ENCODE measurements at places on chromosomes 2 and 18.

- DNase-seq: no peak
These were observed 415.0 kb downstream of the TMX3 start for GRCh38 chr18:68299906-68300305.

GRCh38 chr18:9469685-9470084, 5.6 kb upstream of the RALBP1 start:
- DNase-seq: no peak

DNA sequence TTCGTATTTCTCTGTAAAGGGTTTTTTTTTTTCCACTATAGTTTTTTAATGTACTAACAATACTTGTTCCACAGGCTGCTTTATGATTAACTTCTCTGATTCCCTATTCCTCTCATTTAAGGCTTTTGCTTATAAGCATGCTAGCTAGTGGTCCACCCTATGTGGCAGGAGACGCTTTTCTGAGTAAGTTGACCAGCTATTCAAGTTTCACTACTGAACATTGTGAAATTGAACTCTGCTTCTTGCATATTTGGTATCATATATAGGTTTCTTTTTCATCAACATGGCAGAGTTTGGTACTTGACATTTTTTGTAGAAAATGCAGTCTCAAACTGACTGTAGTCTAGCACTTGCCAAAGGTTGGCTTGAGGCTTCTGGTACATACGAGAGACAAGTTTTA, 74.2 kb downstream of the OTX1 start:
- DNase-seq: no peak

GRCh38 chr18:78822171-78822948, 157.3 kb upstream of the SALL3 start:
- DNase-seq: no peak

GRCh38 chr18:73707035-73707434, 440.6 kb downstream of the FBXO15 start:
- DNase-seq: no peak

DNA sequence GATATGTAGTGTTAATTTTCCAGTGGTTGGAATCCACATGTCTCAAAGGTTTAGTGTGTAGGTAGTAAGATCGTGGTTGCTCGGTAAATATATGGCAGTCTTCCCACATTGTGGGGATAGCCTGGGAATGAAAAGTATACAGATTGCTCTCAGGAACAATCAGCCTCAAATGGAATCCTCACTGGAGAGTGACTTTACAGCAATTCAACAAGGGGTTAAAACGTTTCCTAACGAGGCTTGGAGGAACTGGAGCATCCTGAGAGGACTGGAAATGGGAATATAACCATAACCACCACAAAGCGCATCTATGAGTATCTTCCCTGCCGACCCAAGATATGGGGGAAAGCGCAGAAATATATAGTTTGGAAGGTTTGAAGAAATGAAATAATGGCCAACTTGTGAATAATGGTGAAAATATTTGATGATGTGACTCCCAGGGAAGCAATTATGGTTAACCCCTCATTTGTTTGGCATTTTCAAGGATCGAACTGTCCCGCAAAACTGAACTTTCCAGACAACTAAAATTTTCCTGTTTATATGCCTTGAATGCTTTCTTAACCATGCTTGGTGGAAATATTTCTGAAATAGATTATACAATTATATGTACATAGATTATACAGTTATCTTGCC, 100.7 kb upstream of the FOSL2 start:
- DNase-seq: no peak

DNA sequence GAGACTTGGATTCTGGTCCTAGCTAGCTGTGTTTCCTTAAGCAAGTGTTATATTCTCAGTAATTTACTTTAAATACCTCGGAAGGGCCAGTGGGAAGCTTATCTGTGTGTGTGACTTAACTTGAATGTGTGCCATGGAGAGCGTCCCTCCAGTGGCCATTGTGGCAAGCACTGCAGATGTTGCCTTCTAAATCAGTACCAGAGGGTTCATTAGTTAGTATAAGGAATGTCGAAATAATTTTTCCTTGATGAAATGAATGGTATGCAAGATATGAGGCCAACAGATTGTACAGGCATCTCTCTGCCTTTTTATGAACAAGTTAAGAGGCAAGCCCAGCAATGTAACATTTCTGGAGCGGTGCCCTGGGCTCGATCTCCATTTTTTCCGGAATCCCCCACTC, 52.0 kb downstream of the FBXO36 start:
- no peak for DNase-seq

- no peak for DNase-seq
These were observed 19.4 kb downstream of the SFTPB start for GRCh38 chr2:85648619-85649018.

DNA sequence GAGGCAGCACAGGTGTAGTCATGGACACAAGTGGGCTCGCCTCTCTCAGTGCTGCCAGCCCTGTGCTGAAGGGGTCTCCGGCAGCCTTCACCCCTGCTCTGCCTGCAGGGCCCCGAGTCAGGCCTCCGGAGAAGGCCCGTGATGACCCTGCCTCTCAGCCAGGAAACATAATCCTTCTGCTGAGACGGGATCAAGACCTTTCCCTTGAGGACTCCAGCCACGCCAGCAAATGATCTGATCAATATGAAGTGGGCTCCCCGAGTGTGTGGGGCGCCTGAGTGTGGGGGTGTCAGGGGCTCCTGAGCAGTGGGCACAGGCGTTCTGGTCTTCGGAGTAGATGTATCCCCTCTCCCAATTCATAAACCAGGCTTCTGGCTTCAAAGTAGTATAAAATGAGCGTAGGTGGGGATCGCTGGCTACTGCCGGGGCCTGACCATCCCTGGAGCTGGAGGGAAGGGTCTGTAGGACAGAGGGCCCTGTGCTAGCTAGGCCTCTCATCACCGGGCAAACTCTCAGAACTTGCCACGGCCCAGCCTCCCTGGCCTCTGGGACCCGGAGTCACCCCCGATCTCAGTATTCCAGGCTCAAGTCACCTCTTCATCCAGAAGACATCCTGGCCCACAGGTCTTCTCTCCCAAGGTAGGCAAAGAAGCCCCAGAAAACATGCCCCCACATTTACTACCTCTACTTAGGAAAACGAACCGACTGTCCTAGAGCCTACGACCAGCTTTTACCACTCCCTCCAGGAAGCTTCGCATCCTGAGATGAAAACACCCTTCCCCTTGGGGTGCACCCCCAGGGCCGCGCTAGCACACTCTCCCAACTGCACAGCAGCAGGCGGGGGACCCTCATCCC, 33.6 kb downstream of the CRACDL start:
- DNase-seq: no peak

DNA sequence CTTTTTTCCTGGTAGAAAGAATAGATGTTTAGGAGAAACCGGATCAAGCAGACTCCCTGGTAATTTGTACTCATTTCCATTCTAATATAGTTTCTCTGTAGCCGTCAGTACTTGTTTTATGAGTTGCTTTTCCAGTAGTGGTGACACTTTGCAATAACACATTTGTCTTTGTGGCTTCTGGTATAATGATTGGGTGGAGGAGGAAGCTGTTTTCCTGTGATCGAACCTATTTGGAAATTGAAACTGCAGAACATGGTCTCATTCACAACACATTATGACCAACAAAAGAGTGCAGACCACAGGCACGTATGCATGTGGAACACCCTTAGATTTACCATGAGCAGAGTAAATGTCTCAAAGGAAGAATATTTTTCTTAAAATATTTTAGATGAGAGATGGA, 7.6 kb upstream of the SERPINB12 start:
- no peak for DNase-seq

GRCh38 chr18:22557168-22557941, 139.6 kb upstream of the CTAGE1 start:
- no peak for DNase-seq

DNA sequence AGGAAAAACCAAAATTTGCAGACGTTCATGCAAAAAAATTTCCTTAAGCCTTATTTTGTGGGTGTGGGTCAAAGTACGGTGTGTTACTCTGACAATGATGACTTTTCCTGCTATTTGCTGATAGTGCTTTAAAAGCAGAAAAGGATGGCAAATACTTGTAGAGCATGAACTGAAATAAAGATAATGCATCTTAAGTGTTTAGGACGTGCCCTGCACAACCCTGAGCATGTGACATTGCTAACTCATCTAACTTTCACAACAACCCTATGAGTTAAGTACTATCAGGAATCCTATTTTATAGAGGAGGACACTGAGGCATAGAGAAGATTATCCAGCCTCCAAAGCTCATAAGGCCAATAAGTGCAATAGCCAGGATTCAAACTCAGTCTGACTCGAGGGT, 143.3 kb downstream of the RNF152 start:
- DNase-seq: no peak

DNA sequence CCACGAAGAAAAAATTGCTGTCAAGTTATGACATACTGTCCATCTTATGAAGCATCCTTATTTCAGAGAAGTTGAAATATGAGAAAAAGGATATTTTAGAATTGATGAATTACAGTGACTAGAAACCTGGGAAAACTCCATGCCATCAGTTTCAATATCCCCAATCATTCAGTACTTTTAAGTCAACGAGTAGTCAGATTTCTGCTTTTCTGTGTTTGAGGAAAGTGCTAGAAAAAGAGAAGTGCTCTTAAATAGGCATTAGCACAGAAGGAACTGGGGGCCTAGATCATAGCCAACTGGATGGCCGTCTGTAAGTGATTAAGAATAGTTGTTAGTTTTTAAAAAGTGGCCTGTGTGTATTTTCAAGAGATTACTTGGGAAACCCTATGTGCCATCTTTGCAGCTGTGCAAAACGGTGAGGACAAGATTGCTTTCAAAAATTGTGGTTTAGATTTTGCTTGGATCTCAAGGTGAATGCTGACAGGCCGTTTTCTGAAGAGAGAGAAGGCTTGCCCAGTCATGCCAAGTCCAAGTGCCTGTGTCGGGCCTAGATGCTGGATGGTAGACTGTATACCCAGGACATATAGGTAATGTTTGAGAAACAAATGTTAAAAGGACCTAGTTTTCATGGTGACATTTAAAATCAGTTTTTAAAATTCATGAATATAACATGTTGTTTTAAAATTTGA, 5.1 kb downstream of the NEDD4L start:
- no peak for DNase-seq

DNA sequence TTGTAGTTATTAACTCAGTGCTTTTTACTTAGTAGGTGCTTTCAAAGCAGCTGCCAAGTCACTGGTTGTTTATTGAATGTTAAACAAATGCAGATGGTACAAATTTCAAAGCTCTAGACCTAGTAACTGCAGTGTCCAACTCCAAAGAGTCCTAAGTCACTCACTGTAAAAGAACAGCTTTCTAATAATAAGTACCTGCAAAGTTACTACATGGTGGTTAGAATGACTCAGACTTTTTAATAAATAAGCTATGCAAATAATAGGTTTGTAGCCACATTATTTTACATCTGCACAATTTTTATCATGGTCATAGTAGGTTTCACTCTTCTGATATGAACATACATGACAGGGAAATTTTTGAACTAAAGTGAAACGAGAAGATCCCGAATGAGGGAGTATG, 1620.4 kb upstream of the CELF4 start:
- no peak for DNase-seq

GRCh38 chr2:182522972-182523473, 96.2 kb upstream of the PDE1A start:
- DNase-seq: peak; percentile 79

- no peak for DNase-seq
These were observed 9.3 kb downstream of the APCDD1 start for GRCh38 chr18:10463741-10464140.

DNA sequence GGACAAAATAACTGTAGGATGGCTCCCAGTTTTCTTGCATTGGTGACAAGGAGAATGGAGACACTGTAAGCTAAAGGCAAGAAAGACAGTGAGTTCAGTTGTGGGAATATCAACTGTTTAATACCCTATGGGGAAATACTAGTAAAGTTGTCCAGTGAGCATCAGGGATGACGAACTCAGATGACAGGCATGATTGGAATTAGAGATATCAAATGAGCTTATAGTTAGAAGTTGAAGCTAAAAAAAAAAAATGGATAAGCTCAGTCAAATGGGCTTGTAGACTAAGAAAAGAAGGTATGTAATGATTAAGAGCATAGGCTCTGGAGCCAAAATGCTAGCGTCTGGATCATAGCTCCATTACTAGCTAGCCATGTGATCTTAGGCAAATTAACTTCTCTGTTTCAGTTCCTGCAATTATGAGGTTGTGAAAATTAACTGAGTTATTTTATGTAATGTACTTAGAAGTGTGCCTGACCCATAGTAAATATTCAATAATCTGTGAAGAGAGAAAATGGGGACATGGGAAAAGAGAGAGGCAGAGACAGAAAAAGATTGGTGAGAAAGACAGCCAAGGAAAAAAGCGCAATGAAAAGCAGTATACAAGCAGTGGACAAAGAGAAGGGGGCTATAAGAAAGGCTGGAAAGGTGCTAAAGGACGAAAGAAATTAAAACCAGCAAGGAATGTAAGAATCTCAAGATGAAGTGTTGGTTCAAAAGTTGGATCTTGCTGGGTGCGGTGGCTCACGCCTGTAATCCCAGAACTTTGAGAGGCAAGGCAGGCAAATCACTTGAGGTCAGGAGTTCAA, 95.7 kb upstream of the SLC39A10 start:
- DNase-seq: no peak

DNA sequence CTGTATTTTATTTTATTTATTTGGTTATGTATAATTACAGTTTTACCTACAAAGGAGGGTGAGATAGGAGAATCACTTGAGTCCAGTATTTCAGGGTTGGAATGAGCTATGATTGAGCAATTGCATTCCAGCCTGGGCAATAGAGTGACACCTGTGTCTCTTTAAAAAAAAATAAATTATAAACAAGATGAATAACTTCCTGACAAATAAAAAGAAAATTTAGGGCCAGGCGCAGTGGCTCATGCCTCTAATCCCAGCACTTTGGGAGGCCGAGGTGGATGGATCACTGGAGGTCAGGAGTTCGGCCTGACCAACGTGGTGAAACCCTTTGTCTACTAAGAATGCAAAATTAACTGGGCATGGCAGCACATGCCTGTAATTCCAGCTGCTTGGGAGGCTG, 17.3 kb downstream of the MTA3 start:
- no peak for DNase-seq

DNA sequence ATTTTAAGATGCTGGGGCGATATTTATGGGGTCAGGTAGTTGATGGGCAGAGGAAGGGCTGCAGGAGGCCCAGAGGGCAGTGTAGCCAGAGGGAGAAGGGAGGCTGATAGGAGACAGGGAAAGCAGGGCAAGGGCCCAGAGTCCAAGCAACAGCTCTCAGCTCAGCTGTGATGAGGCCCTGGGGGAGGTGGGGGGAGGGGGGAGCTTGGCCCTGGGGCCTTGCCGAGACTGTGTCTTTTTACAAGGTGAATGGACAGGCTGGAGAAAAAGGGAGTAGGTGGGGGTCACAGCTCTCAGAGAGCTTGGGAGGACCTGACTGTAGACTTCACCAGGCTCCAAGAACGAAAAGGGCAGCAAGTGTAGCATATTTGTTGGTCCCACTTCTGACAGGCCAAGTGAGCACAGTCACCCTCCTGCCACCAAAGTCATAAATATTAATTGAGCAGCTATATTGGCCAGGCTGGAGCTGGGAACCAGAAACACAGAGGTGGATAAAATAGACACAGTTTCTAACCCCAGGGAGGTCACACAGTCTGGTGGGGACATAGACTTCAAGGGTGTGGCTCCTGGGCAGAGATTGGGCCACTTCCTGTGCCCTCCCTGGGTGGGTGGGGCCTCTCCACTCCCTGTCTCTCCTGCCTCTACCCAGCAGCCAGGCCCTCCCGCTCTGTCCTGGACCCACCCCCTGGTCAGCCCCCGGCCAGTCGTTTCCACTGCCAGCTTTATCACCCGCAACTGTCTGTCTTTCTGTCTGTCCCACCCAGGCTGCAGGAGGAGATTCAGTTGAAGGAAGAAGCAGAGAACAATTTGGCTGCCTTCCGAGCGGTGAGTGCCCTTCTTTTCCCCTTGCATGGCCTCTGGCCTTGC, 1.4 kb downstream of the DES start:
- DNase-seq: no peak

- no peak for DNase-seq
These were observed 234.3 kb upstream of the LYPD1 start for GRCh38 chr2:132904142-132904842.

- DNase-seq: no peak
These were observed 445 bp downstream of the PRPF40A start for GRCh38 chr2:152716805-152717227.

All from DMS153 (cell line).